Activated CD4-positive, alpha-beta T cell treated with anti-CD3 and anti-CD28 coated beads, Interleukin-2, amount 50 U/mL, for 1 hour (primary cell): ENCODE measurements at places on chromosomes 3 and 15.

DNA sequence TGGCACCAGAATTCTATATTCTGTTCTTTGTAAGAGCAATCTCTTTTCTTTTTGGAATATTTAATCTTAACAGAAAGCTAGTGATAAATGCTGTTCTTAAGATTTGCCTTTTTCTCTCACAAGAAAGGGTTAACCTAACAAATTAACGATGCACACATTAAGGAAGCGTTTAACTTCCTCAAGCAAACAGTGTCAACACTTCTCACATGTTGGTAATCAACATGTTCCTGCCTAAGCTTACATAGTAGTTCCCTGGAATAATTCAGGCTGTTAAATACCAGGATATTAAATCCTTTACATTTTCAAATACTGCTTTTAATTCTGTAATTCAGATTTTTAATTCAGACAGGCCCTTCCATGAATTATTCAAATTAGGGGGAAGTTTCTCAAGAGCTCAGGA lies 67.4 kb upstream of the RPL35A start:
- DNase-seq = no peak

DNA sequence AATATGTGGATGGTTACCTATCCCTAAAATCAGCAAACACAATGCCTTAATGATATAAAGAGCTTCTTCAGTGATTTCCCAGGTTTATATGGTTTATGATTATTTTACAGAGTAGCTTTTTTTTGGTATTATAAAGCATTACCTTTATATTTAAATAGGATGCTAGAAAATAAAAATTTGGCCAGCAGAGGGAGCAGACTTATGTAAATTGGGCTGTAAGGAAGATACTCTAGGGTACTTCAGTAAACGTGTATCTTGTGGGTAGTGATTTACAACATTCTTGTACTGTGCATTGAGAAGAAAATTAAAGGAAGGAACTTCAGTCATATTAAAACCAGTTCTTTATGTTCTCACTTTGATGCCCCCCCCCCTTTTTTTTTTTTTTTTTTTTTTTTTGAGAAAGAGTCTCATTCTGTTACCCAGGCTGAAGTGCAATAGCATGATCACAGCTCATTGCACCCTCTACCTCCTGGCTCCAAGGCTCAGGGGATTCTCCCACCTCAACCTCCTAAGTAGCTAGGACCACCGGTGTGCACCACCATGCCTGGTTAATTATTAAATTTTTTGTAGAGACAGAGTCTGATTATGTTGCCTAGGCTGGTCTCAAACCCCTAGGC lies 167.9 kb downstream of the BBX start:
- no peak for DNase-seq

DNA sequence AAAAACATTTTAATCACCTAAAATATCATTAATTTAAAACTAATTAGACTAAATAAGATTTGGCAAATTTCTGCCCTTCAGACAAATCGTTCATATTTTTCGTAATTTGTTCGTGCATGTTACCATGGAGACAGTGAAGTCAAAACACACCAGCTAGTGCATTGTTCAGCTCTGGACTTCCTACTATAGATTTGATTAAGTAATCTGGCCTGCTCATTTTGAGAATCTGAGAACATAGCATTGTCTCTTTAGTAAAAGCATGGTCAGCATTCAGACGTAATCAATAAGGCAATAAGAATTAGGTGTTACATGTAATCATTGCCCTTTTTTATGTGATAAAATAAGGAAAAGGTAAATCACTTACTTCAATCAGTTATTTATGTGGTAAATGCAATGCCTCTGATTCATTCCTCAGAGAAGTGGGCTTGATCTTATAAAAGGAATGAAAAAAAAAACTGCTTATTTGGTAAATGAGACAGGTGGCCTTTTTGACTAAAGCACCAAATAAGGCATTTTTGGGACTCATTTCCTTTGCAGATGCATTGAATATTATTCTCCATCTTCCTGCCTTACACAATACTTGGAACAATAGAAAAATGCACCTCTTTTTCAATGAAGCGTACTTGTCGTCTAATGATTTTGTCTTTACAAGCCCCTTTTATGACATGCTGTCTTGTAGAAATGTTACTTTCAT lies 84.5 kb upstream of the FNDC3B start:
- DNase-seq = no peak

DNA sequence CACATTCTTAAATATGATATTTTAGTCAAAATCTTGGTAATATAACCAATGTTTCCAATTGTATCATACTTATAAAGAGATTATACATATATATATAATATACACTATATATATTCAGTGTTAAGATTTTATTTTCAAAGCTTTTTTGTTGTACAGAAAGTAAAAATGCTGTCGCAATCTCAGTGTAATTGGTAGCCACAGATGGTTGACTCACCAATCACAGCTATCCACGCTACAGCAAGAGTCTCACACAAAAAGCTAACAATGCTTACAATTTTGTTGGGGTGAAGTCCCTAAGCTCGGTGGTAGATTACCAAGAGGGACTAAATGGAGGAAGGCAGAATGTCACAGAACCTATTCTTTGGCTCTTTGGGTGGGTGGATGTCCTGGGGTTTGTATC lies 16.9 kb upstream of the CFAP161 start:
- DNase-seq = no peak
